ENCODE measurements at places on chromosomes 4 and X.

DNA sequence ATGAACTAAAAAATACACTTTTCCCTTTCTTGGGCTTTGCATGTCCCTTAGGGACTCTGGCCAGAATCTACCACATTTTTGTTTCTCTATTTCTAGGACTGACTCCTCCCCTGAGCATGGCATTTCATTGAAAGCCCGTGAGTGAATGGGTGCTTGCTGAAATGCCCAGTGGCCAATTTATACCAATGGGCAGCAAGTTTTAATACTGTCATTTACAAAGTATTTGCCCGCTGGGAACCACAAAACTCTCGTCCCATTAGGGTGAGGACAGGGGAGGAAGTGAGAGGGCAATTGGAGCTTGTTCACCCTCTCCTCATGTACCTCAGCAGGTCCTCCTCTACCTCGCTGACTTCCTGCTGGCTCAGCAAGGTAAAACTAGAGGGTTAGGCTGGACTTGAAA lies 1.1 kb downstream of the SRPX2 start:
- no peak for DNase-seq

- DNase-seq = no peak
These were observed 15.8 kb upstream of the VEGFD start for GRCh38 chrX:15399962-15400391.

DNA sequence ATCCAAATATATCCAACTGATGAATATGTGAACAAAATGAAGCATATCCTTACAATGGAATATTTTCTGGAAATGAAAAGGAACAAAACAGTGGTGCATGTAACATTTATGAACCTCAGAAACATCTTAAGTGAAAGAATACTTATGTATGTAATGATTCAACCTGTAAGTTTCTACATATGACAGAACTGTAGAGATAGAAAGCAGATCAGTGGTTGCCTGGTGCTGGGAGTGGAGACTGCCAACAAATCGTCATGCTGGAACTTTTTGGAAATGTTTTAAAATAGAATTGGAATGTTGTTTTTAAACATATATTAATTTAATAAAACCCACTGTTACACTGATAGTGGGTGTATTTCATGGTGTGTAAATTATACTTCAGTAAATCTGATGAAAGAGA lies 667.5 kb downstream of the RAPGEF2 start:
- no peak for DNase-seq

GRCh38 chr4:7757501-7758471 lies 181.9 kb downstream of the AFAP1 start:
- DNase-seq = no peak

DNA sequence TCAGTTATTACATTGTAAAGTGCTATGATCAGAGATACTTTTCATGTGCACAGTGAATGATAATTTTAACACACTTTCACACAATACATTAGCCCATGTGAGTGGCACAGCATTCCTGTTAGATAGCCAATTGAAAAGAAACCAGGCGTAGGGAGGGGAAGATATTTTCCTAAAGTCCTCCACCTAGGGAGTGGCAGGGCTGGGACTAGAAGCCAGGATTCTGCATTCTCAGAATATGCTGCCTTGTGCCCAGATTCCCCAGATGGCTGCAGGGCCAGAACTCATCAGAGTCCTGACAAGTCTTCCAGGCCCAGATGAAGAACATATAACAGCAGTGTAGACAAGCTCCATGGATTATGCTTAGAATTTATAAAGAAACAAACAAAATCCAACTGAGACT lies 350.2 kb downstream of the AFF2 start:
- DNase-seq = no peak

- DNase-seq = no peak
These were observed 369.8 kb downstream of the DTHD1 start for GRCh38 chr4:36651253-36651652.
